ENCODE measurements at places on chromosomes 5 and 9. TPM values are rescaled to one million over a fixed set of nuclear protein-coding genes. Genes with fewer than 3 reads are reported as not detected.

Gene TAF1L
- not detected for total RNA-seq

DNA sequence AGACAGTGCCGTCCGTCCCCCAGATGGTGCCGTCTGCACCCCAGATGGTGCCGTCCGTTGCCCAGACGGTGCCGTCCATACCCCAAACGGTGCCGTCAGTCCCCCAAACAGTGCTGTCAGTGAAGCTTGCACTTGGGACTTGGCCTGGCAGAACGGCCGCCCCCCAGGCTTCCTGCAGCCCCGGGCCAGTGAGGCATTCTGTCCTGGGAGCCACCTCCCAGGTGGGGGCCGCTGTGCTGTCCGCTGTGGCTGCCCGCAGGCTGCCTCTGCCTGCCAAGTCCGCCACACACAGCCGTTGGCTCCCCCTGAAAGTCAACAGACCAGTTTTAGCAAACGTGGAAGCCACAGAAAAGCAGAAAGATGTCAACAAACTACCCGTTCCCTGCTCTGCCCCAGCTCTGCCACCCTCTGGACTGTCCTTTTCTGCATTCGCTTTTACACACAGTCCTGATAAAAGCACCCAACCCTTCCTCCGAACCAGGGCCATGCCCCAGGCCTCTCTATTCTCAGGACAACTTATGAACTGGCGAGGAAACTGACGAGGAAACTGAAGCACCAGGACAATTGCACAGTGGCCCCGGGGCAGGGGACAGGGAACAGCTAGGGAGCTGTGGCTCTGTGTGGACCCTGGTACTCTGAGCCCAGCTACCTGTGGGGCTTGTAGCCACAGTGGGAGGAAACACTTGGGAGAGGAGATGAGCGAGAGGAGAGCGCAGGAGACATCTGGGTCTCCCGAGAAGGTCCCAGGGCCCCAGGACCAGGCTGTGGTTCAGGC lies 39.6 kb upstream of the RXRA start:
- DNase-seq = no peak

DNA sequence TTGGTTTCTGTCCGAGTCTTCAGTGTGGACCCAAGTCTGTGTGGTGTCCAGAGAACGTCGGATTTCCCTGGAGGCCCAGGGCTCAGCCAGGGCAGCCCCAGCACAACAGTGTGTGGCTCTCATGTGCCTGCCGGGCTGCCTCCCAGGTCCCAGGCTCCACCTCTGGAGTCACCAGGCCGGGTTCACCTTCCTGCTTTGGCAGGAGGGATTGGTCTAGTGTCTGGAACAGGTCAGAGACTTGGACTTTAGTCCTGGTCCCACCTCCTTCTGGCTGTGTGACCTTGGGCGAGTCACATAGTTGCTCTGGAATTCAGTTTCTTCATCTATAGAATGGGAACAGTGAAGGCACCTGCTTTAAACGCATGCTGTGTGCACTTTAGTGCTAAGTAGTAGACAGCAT lies 3.2 kb downstream of the DOLPP1 start:
- DNase-seq = no peak

- no peak for DNase-seq
Measured at GRCh38 chr5:77311214-77311571, 100.7 kb downstream of the PDE8B start.

Gene RHOBTB3
- 243 TPM for total RNA-seq

DNA sequence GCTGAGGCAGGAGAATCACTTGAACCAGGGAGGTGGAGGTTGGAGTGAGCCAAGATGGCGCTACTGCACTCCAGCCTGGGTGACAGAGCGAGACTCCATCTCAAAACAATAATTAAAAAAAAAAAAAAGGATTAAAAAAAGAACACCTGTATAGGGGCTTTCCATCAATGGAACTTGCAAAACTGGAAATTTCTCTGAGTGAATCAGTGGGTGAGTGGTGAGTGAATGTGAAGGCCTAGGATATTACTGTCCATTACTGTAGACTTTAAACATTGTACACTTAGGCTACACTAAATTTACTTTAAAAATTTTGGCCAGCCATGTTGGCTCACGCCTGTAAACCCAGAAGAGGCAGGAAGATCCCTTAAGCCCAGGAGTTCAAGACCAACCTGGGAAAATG lies 5.7 kb upstream of the RARS1 start:
- no peak for DNase-seq

- no peak for DNase-seq
Measured at GRCh38 chr5:61071526-61071925, 90.7 kb downstream of the SMIM15 start.

DNA sequence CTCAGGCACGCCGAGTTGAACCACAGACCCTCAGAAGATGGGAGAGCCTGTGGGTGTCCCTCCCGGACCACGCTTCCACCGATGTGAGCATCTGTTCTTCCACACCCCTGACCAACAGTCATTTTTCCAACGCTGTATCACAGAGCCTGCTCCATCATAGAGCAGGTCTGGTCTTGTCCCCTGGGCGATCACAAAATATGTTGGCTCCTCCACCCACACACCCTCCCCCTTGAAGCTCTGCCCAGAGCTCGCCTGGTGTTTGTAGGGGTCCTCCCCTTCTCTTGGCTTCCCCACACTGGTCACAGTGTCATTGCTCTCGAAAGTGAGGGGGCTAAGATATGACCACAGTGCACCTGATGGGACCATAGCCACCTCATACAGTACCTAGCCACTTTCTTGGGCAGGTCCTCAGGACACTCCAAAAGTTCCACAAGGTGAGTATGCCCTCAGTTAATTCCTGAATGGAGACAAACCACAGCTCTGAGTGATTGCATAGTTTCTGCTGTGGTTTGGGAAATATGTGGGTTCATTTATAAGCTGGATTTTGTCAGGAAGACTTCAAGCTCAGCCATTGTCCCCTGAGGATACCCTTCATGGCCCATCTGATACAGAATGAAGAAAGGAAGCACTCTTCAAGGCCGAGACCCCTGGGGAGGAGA lies 3.5 kb upstream of the ZNF618 start:
- no peak for DNase-seq

All from adrenal gland (tissue), 19 donors.